ENCODE measurements at places on chromosomes 4 and X.
A peak's percentile ranks its signal among the peaks of the same experiment; 100 is the strongest.

GRCh38 chrX:821327-822107, 190.9 kb downstream of the SHOX start:
- no peak for DNase-seq

DNA sequence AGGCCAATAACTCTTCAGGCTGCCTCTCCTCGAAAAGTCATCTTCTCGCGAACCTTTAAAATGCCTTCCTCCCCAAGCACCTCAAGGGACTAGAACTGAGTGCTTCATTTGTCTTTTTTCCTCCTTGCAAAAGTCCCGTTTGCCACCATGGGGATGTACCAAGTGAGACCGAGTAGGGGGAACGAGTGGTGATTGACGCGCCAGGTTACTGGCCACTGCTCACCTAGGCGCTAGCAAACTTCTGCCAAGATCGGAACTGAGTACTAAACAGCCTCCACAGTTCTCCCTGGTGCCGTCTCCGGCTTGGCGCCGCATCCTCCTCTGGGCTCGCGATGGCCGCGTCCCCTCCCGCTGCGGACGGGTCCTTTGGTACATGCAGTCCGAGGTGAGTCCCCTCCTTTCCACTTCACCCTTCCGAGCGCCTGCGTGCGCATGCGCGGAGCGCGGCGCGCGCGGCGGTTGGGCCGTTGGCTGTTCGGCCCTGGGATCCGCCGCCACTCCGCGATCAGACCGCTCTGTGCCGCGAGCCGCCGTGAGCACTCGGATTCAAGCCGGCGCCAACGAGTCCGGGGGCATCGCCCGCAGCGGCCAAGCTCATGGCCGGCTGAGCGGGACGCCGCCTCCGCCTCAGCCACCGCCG, at the start of gene CDK16:
TSS of gene CDK16 (plus strand) at position 402 of the 640 bp plus-strand sequence. CDS start 4,877 bp downstream, outside the sequence.
- peak; percentile 46 for DNase-seq

GRCh38 chr4:151772274-151772673, 11.5 kb upstream of the GATB start:
- no peak for DNase-seq

GRCh38 chr4:142567199-142567598, 278.9 kb downstream of the INPP4B start:
- DNase-seq = no peak

DNA sequence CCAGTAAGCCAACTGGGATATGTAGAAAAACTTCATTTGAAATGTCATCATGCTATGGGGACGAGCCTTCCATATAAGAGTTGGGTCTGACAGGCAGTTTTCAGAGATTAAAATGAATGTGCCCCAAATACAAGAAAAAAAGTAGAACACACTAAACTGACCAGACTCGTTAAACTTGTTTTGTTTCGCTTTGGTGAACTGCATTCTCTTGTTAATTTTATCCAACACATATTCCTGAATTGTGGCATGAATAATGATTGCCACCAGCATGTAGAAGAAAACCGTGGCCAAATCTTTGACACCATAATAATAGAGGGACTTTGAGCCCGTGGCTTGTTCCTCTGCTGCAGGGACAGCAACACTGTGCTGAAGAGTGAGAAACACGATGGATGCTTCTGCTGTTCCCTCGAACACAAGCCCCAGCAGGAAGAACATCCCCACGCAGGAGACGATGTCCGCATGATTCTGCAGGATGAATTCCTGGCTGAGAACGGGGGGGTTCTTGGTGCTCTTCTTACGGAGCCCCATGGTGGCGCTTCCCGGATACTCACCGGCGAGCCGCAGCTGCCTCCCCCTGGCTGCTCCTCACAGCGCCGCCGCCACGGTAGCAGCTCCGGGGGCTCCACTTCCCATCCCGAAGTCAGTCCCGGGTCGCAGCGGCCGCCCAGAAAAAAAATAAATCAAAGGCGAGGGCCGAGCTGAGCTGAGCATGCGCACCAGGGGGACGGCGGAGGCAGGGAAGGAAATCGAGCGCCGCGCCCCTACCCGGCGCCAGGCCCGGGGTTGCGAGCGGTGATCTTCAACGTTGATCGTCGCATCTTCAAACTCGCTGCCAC, at the start of gene TRAM1L1:
TSS of gene TRAM1L1 (minus strand) at position 711 of the 836 bp plus-strand sequence. CDS start at position 528, 183 bp downstream.
- no peak for DNase-seq

- no peak for DNase-seq
Observed at GRCh38 chr4:75666299-75666698, 6.9 kb downstream of the G3BP2 start.

DNA sequence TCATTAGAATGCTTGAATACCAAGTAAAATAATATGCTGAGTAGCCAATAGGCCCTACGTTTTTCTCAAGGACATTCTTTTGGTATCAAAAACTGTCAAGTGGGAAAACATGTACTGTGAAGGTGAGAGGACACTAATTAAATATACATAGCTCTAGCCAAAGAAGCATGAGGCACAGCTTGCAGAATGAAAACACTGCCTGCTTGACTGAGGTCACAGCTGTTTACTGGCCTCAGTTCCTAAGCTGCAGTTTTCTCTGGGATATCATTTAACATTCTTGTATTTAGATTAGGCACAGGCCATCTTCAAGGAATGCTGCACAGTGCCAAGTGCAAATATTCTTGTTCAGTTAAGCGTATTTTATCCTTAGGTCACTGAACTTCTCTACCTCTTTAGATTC, 78.6 kb downstream of the NAP1L3 start:
- no peak for DNase-seq

GRCh38 chr4:47349326-47349725, 114.2 kb downstream of the COMMD8 start:
- peak; percentile 74 for DNase-seq

DNA sequence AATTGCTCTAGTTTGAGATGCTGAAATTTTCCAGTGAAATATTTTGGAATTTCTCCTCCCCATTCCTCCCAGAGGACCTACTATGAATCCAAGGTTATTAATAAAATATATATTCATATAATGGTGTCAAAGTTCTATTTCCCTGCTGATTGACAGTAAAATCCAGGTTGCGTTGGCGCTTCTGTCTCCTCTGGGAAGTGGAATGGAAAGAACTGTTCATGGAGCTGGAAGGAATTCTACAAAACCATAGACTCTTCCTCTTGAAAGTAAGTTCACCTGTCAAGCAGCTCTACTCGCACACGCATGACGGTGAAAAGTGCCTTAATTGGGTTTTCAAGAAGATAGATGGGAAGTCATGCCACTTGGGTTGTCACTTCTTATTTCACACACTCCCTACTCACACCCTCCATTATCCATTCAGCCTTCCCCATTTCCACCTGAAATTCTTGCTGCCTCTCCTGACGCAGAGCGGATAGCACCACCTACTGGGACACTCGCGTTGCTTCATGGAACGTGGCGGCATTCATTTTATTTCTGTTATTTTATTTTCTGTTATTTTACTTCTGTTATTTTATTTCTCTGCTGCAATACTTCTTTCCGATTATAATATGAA, 351.6 kb downstream of the NLGN4X start:
- no peak for DNase-seq

DNA sequence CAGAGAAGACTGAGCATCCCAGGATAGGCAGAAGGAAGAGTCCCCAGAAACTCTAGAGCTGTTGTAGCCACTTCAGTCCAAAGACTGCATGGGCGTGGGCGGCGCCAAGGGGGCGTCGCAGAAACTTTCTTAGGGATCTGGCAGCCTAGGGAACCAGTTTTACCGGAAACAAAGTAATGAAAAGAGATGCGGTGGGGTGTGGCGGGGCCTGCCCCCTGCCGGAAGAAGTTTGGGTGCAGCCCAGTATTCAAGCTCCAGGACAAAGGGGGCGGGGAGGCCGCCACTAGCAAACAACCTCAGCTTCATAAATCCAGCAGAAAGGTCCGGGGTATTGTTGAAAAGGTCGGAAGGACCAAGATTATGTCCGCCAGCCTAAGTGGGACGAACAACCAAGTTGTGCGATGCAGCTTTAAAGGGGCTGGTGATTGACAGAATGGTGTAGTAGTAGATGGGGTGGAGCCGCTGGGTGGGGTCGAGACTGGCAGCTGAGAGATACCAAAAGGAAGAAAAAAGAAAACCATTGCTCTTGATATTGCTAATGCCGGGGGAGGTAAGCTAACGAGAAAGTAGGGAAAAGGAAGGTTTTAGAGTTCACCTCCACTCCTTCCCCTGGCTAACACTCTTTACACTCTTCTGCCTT, 190.5 kb downstream of the RRAGB start:
- DNase-seq = no peak

GRCh38 chrX:129783291-129783713, 3.6 kb downstream of the SASH3 start:
- no peak for DNase-seq

GRCh38 chr4:41718907-41719306, 29.6 kb downstream of the PHOX2B start:
- peak; percentile 51 for DNase-seq

- no peak for DNase-seq
Observed at GRCh38 chrX:5233830-5234229, 994.8 kb downstream of the NLGN4X start.

DNA sequence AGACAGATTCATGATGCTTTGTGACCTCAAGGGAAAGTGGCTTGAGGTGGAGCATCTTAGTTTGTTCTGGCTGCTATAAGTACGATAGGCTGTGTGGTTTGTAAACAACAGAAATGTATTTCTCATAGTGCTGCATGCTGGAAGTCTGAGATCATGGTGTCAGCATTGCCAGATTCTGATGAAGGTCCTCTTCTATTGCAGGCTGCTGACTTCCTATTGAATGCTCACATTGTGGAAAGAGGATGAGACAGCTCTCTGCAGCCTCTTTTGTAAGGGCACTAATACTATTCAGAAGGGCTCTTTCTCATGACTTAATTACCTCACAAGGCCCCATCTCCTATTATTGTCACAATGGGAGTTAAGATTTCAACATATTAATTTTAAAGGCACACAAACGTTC, 1674.0 kb upstream of the PCDH7 start:
- no peak for DNase-seq

- no peak for DNase-seq
Observed at GRCh38 chr4:74615411-74615810, 170.5 kb downstream of the AREG start.

DNA sequence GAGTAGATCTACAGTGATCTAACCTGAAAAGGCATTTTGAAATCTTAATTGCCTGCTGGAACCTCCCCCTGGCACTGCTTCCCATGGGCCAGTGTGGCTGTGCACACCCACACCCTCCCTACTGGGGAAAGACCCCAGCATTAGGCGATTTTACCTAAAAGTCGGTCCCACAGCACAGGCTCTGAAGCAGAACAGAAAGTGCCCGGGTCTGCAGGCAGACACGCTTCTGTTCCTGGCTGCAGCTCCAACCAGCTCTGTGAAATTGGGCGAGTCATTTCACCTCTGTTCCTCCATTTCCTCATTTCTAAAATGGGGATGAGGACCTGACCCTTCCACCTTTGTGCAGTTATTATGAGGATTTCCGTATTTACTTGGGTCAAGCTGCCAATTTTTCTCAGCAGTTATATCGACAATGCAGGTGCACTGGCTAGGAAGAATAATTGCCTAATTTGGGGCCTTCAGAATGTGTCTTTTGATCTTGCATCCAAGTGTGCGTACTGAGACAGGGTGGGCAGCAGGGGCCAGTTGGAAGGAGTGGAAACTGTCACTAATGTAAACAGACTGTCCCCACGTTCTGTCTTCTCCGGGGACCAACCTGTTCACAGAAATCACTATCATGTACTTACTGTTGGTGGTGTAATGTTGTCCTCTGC, 7.1 kb downstream of the KLF3 start:
- DNase-seq = no peak

GRCh38 chrX:134431894-134432293, 28.1 kb upstream of the HPRT1 start:
- no peak for DNase-seq

GRCh38 chr4:164027805-164028204, 533.3 kb downstream of the TMA16 start:
- DNase-seq = no peak

DNA sequence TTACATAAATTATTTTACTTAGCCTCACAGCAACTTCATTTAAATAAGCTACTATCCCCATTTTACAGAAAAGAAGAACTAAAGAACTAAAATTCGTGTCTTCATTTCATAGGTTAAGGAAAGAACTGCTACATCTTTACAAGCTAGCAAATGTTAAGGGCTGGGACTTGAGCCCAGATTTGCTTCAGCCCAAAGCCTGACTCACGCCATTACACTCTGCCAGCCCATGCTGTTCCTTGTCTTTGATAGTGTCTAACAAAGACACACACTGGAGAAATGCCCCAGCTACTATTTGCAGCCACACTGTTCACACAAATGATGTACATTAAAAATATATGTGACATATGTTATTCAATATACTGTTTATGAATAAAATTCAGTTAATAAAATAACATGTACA, 29.0 kb upstream of the ERVMER34-1 start:
- DNase-seq = no peak

DNA sequence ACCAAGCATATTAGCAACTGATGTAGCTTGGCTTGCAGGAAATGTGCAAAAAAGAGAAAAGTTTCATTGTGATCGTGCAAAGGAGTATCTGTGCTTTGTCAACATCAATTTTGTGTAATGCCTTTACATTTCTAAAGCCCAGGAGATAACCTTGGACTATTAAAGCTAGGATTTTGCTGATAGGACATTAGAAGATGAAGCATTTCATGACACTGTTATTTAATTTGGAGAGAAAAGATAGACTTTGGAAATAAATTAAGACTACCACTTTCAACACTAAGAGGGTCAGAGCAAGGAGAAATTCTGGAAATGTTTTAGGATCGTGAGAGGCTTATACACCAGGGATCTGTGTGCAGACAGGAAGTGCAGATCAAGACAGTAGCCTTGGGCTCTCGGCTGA, 120.6 kb upstream of the MID1 start:
- no peak for DNase-seq

- no peak for DNase-seq
Observed at GRCh38 chr4:109760682-109761081, 30.8 kb upstream of the PLA2G12A start.

- DNase-seq = no peak
Observed at GRCh38 chrX:105646592-105647372, 175.6 kb upstream of the NRK start.
